ENCODE measurements at places on chromosomes 4 and X. TPM values are rescaled to one million over a fixed set of nuclear protein-coding genes. Genes with fewer than 3 reads are reported as not detected.

STBD1 gene
- polyA plus RNA-seq, result 1.3 TPM

DSPP gene
- polyA plus RNA-seq, result 0.03 TPM

FAM241A gene
- 1.6 TPM for polyA plus RNA-seq

ADAM29 gene
- 0.07 TPM for polyA plus RNA-seq

SH3D19 gene
- polyA plus RNA-seq, result 35.2 TPM

STX18 gene
- polyA plus RNA-seq, result 81.5 TPM

CD40LG gene
- polyA plus RNA-seq, result not detected

TLR3 gene
- polyA plus RNA-seq, result 11.4 TPM

SLITRK4 gene
- 17.9 TPM for polyA plus RNA-seq

ZCCHC18 gene
- 6.1 TPM for polyA plus RNA-seq

FGFBP1 gene
- not detected for polyA plus RNA-seq

DNA sequence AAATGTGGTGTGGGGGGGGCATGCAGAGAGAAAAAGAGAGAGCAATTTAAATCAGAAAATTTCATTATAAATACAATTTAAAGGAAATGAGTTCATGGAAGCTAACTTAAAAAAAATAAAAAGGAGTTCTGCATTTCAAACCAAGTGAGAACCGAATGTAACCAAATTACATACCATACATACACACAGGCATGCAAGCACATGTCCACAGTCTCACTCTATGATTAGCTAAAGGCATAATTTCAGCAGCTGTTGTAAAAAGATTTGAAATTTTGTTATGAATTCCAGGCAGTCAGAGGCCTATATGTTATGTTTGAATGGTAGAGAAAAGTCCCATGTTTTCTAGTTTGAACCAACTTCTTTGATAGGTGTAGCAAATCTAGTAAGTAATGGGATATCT is 611.6 kb upstream of the ADGRL3 start:
- no peak for DNase-seq

DNA sequence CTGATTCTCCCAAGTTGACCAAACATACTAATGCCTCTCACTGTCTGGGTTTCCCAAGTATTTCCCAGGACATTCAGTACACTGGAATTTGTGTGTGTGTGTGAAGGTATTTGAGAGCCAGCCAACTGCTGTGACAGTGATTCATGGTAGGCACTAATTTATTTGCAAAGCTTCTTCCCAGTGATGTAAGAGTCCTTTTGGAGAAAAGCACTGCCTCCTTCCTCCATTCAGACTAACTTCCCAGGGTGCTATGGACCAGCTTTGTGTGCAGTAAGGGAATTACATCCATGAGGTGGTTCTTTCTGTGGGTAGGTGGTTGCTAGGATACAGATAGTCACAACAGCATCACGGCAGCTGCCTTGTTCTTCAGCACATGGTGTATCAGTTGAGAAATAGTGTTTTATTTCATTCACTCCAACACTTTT is 8.7 kb downstream of the EGF start:
- no peak for DNase-seq

- DNase-seq, result no peak
Measured at GRCh38 chrX:66019974-66020373, 19.9 kb downstream of the VSIG4 start.

DNA sequence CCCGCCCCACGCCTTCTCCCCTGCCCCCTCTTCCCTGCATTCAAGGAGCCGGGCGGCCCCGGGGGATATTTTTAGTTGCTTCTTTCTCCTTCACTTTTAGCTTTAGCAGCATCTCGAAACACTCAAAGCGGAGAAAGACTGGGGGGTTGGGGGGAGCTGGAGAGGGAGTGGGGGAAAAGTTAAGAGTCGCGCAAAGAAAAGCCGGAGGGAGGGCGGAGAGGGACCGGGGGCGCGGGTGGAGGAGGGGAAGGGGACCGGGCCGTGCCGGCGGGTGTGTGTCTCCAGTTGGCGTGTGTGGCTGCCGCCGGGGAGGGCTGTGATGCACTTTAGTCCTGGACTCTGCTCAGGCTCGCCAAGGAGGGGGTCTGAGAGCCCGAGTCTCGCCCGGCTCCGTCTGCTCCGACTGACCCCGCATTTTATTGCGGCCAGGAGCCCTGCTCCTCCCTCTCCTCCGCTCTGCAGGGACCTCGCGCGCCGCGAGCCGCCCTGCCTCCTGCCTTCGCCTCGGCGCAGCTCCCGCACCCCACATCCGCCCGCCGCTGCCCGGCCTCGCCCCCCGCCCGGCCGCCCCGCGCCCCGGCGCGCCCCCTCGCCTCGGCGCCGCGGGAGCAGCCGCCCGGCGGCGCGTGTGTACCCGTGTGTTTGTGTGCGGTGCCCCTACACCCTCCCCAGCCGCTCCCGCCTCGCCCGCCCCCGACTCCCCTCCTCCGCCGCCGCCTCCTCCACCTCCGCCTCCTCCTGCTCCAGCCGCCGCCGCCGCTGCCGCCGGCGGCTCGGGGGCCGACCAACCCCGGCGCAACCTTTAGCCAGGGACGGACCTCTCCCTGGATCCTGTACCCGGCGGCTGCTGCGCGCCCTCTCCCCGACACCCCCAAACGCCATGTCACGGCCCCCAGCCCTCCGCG is 1.4 kb downstream of the ZNF827 start:
- peak; percentile 83 for DNase-seq

GRCh38 chr4:2009651-2010233 is 968 bp upstream of the NELFA start:
- DNase-seq, result peak; percentile 27

- no peak for DNase-seq
Measured at GRCh38 chrX:41291309-41291708, 42.7 kb upstream of the DDX3X start.

GRCh38 chrX:3312109-3312508 is 34.3 kb downstream of the MXRA5 start:
- no peak for DNase-seq

DNA sequence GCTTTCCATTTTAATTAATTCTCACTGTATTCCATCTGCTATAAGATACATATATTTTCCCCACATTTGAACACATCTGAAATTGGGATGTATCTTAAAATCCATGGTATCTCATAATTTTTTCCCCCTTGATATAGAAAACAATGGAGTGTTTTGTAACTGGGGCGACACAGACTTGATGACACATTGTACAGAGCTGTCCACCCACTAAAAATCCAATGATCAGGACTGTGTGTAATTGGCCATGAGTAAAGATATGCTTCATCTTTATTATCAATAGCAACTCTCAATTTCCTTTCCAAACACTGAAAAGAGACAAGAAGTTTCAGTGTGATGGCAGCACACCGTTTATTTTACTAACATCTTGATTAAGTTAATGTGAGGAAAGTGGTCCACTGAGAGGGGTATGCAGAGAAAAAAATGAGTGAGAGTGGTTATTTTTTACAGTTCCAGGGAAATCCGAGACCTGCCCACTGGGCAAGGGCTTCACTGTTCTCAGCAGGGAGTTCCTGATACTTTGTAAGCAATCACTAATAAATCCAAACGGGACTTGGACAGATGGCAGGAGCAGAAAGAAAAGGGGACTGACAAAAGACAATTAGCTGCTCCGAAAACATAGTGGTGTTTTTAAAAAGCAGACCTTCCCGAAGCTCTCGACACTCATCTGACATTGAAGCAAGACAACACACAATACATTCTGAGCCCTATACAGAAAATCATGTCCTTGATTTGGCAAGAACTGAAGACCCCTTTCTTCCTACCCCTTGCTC is 149.4 kb downstream of the TSPAN5 start:
- DNase-seq, result no peak

DNA sequence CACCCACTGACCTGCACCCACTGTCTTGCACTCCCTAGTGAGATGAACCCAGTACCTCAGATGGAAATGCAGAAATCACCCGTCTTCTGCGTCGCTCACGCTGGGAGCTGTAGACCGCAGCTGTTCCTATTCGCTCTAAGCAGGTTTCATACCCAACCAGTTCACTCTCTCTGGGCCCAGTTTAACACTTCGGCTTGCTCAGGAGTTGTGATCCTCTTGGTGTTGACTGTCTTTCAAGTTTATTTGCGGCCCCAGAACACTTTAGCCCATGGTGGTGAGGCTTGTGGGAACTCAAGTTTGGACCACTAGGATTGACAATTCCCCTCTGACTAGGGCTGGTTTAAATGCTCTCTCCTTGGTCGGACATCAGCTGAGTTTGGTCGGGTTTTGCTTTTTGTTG is 147.0 kb downstream of the DACH2 start:
- no peak for DNase-seq

- peak; percentile 85 for DNase-seq
Measured at GRCh38 chr4:186725469-186726425, 2.1 kb upstream of the FAT1 start.

DNA sequence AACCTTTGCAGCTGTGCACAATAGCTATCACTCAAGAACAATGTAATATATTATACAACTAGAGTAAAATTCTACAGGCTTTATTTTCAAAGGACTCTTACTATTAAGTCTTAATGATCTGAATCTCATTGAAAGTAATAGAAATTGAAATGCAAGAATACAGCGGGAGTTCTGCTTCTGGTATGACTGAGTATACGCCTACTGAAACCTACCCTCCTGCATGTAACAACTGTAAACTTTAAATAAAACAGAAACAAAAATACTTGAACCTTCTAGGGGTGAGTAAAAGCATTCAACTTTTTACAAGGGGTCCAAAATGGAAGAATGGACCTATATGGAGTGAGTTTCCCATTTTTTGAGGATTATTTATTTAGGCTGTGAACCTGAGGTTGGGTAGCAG is 13.5 kb downstream of the DCHS2 start:
- DNase-seq, result no peak

DNA sequence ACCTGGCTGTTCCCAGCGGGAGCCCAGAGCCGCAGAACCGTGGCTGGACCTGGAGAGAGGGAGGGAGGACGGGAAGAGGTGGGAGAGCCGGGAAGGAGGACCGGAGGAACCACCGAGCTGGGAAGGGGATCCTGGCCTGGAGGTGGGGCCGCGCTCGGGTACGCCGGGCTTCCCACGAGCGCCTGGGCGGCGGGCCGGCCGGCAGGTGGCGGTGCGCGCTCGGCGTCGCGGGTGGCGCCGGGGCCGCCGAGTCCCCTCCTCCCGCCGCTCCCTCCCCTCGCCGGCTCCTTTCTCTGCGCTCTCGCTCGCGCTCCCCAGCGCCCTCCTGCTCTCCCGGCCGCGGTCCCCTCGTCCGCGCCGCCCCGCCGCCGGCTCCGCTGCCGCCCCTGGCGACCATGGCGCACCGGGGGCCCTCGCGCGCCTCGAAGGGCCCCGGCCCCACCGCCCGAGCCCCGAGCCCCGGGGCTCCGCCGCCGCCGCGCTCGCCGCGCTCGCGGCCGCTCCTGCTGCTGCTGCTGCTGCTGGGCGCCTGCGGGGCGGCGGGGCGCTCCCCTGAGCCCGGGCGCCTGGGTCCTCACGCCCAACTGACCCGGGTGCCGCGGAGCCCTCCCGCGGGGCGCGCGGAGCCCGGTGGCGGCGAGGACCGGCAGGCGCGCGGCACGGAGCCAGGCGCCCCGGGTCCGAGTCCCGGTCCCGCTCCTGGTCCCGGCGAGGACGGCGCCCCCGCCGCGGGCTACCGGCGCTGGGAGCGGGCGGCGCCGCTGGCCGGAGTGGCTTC is at the start of gene SORCS2:
Gene SORCS2 (plus strand): TSS at position 287 of the 778 bp plus-strand sequence.
- peak; percentile 74 for DNase-seq

DNA sequence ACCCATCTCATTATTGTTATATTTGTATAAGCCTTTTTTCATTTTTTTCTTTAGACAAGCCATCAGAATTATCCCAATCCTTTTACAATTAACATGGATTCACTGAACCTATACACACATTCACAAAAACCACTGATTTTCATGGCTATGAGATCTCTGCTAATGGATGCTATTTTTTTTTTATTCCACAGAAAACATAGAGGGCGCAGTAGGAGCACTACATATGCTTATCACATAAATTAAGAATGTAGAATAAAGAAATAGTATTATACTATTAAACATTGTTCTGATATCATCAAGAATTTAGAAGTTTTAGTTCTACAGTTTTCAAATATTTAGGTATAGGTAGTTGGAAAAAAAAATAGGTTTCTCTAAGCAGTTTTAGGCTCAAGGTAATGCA is 1477.4 kb downstream of the ARAP2 start:
- no peak for DNase-seq

DNA sequence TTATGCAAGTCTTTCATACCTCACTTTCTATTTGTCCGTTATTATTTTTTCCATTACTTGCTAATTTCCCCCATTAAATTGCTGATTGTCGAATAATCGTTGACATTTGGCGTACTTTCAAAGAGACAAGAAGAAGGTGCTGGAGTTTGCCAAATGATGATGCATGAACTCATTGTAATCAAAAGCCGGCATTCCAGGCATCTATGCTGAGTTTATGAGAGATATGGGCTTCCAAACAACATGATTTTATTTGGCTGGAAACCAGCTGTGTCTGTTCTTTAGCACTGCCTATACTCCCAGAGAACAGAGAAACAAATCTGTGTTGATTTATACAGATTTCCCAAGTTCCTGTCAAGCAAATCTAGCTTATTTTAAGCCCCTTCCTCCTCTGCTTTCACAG is 80.8 kb upstream of the RPS6KA3 start:
- DNase-seq, result no peak

- no peak for DNase-seq
Measured at GRCh38 chr4:2339458-2340271, 77.8 kb upstream of the MXD4 start.

GRCh38 chrX:13078739-13079444 is 34.5 kb upstream of the FAM9C start:
- peak; percentile 35 for DNase-seq

- DNase-seq, result no peak
Measured at GRCh38 chr4:5004496-5004895, 14.8 kb downstream of the CYTL1 start.

DNA sequence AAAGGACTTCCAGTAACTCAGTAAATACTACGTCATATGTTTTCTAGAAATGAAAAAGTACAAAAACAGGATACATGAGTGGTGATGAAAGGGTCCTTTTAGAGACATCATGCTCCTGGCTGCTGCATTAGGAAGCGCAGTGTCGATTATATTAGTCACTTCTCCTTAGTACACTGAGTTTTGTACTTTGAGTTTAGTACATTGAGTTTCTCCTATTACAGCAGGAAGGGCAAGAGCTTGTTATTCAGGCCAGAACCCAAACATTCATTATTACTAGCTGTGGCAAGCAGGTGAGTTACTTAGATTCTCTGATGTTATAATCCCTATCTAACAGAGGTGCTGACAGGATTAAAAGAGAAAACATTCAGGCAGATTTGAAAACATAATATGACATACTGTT is 21.3 kb downstream of the RPGR start:
- DNase-seq, result no peak

DNA sequence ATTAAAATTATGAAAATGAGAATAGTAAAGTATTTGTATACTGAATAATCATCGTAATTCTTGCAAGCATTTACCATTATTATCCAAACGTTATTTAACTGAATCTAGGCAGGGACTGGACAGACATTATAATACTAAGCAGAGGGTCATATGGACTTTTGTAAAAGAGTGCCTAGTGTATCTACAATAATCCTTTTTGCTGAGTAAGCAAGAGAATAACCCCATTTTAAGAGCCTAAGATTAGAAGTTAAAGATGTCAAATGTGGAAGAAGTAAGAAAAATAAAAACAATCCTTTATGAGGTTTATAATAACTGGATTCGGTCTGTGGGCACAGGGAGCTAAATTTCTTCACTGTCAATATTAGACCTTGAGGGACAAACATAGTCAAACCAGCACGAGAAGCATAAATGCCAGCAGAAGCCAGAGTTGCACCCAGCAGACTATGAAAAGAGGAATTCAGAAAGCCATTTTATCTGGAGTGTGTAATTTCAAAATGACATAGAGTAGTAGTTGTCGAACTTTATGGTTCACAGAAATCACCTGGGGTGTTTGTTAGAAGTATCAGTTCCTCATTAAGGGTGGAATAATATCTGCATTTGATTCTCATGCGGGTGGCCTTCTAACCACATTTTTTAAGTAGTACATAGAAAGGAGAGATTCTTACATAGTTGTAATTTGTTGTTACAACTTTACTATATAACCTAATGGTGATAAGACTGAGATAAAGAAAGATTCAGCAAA is 39.7 kb upstream of the DCLK2 start:
- DNase-seq, result no peak

- DNase-seq, result peak; percentile 7
Measured at GRCh38 chr4:156293657-156294297, 340.1 kb upstream of the CTSO start.
